ENCODE measurements at places on chromosomes 5 and 9.

DNA sequence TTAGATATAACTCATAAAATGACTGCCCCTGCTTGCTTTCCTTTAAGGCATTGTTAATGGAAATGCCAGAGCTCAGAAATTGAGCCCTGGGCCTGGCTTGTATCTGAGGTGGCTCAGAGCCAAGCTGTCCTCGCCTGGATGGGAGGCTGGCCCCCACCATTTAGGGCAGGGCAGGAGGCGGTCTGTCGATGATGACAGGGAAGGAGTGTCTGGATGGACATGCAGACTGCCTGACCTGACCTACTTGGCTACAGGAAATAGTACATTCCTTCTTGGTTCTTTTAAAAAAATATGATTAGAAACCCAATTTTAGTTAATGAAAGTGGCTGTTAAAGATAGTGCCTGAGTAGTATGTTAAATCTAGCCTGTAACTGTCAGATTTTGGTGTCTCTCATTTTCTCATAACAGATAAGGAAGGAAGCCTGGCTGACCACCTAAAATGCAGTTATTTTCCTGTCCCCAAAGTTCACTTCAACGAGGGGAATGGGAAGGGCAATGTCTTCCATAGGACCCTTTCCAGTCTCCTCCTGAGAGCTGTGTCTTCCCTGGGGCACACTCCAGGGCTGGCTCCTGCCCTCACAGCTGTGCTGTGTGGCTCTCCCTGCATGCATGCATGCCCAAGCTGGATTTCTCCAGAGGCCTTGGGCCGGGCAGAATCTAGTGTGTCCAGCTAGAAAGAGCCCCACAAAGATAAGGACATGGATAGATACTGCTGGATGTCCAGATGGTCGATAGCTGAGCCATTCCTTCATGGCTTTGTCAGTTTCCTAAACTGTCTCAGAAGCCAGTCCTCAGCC, 42.3 kb downstream of the MACROH2A1 start:
- no peak for DNase-seq

GRCh38 chr9:110126986-110127864, 80.7 kb downstream of the C9orf152 start:
- no peak for DNase-seq

DNA sequence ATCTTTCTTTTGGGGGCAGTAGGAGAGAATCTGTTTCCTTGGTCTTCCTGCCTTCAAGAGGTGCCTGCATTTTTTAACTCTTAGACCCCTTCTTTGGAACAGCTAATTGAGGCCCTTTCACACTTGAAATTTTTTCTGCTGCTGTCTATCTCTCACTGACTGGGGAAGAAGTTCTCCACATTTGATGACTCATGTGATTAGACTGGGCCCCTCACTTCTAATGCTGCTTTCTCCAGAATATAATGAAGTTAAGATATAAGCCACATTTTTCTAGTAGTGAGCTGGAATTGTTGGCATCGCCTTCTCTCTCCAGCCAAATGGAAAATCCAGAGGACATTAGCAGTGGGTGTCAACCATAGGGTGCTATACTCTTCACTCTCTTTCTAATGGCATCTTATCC, 12.4 kb downstream of the ZNF474 start:
- DNase-seq, result no peak

- DNase-seq, result no peak
These were observed 393.8 kb upstream of the SLC30A5 start for GRCh38 chr5:68699966-68700365.

DNA sequence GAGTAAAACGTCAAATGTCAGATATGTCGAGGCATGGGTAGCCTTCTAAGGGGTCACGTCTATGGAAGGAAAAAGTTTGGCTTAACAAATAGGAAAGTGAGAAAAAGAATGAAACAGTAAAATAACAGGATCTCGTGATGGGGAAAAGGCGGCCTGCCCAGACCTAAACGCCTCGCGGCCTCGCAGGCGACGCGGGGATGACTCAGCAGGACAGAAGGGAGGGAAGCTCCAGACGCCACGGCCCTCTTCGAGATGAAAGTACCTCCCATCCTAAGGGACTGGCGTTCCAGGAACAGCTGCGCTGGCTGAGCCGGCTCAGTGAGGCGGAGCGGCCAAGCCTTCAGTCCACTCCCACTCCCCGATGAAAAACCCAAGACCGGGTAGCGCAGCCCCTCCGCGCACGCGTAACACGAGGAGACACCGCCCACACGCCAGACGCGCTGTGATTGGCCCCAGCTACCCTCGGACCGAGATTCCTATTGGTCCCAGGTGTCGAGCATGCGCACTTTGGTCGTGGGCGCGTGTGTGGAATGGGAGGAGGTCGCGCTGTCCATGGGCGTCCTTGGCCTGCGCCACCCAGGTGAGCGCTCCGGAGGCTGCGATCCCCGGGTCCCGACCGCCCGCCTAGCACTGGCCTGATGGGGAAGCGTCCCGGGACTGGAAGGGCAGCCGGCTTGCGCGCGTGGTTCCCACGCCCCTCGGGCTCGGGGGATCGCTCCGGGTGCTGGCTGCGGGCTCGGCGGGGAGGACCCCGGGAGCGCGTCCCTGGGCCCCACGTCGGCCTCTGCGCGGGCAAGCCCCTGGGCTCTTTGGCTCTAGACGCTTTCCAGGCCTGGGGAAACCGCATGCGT, 588.5 kb downstream of the MTRR start:
- DNase-seq, result peak; percentile 86

GRCh38 chr5:87182649-87183048, 85.0 kb upstream of the RASA1 start:
- no peak for DNase-seq

GRCh38 chr9:86308687-86309086, 26.3 kb upstream of the ISCA1 start:
- no peak for DNase-seq

GRCh38 chr5:4511996-4512656, 628.0 kb upstream of the ADAMTS16 start:
- peak; percentile 17 for DNase-seq

- no peak for DNase-seq
These were observed 94.6 kb upstream of the DMRT1 start for GRCh38 chr9:746661-747434.

GRCh38 chr9:37412431-37413151, 9.9 kb upstream of the GRHPR start:
- no peak for DNase-seq

DNA sequence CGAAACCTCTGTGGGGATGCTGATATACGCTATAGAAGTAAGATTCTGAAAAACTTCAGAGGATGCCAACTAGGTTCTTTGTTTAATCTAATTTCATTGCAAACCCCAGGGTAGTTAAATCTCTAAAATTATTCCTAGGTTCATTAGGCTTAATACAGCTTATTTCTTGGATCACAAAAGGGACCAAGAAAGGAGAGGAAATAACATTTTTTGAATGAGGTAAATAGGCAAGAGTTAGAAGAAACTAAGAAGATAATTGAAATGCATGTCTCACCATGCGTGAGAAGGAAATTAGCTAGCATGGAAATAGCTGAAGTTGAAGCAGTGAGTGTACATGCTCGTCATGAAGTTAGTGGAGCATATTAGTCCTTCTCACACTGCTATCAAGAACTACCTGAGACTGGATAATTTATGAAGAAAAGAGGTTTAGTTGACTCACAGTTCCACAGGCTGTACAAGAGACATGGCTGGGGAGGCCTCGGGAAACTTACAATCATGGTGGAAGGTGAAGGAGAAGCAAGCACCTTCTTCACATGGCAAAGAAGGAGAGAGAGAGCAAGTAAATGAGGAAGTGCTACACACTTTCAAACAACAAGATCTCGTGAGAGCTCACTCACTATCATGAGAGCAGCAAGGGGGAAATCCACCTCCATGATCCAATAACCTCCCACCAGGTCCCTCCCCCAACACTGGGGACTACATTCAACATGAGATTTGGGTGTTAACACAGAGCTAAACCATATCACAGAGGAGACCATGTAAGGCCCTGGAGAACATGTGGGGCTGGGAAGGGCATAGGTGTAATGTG, 125.1 kb upstream of the OSMR start:
- no peak for DNase-seq

DNA sequence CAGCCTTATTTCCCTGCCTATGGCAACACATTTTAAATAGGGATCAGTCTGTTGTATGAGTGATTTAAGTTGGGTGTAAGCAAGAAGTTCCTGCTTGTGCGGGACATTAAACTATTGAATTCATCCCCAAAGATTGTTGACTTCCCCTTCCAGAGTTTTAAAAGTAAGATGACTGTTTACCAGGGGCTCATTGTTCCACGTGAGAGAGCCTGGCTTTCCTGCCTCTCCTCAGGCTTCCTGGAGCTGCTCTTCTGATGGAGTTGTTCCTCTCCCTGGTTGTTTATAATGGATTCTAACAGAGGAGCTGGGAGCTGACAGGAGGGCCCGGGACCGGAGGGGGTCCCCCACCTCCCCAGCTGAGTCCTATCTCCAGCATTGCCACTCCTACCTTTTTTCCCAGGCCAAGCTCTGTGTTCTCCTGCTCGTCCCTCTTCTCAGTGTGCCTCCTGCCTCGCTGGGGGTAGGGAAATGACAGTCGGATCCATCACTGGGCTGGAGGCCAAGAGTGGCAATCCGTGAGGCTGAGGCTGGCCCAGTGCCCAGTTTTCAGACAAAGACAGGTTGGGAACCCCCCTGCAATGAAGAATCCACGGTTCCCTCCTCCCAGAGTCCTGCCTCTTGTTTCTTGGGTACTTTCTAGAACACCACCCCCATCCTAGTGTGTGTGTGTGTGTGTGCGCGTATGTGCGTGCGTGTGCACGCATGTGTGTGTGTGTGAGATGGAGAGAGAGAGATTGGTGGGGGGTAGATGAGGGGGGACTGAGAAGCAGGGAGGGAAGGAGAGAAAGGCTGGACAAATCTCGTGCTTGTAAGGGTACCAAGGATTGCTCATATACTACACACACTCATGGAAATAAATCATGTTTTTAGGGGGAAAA, 123.7 kb upstream of the NFIB start:
- peak; percentile 92 for DNase-seq

DNA sequence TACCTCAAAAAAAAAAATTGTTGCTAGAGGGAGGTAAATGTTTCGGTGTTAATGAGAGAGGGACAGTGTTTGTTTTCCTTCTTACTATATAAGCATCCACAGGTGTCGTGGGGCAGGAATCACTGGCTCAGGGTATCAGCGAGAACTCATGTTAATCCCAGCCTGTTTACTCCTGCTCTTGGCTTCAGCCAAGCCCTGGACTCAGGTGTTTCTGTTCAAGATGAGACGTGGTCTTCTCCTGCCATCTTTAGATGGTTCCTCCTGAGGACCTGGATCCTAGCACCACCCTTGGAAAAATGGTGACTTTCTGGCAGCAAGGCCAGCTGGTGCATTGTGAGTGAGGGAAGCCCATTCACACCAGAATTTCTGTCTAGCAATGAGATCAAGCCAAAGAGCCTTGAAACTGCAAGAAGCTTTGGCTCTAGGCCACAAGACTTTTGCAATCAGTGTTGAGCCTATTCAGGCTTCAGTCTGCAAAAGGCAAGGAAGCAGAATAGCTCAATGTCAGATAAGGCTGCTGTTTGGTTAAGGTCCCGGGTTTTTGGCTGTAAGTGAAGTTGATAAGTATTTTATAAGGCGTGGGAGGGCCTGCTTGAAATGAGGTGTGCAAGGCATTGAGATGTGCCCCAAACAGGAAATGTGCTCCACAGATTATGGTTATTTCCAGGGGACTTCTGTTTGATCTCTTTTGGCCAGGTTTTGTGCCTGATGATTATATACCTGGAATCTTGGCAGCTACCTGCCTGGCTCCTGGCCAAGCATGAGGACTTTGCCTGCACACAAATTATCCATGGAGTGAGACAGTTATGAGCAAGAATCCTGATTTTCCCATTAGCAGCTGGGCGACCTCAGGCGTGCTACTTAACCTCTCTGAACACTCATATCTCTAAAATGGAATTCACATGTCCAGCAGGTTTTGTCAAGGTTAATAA, 99.8 kb downstream of the TENT4A start:
- no peak for DNase-seq

DNA sequence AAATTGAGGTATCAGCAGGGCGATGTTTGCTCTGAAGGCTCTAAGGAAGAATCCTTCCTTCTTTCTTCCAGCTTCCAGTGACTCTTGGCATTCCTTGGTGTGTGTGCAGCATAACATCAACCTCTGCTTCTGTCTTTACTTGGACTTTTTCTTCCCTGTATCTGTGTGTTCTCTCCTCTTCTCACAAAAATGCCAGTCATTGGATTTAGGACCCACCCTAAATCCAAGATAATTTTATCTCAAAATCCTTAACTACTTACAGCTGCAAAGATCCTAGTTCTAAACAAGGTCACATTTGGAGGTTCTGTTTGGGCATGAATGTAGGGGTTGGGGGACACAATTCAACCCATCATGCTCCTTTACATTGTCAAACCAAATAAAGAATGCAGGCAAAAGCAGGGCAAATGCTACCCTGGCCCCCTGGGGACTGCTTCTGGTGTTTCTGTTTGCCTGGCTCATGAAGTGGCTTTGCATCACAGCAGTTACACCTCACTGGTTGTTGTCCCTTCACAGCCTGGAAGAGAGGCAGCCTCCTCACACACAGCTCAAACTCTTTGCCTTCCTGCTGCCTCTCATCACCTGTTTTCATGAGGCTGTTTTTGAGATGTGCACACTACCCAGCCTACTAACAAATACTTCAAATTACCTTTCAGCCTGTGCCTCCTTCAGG, 64.8 kb upstream of the PLCXD3 start:
- DNase-seq, result no peak

DNA sequence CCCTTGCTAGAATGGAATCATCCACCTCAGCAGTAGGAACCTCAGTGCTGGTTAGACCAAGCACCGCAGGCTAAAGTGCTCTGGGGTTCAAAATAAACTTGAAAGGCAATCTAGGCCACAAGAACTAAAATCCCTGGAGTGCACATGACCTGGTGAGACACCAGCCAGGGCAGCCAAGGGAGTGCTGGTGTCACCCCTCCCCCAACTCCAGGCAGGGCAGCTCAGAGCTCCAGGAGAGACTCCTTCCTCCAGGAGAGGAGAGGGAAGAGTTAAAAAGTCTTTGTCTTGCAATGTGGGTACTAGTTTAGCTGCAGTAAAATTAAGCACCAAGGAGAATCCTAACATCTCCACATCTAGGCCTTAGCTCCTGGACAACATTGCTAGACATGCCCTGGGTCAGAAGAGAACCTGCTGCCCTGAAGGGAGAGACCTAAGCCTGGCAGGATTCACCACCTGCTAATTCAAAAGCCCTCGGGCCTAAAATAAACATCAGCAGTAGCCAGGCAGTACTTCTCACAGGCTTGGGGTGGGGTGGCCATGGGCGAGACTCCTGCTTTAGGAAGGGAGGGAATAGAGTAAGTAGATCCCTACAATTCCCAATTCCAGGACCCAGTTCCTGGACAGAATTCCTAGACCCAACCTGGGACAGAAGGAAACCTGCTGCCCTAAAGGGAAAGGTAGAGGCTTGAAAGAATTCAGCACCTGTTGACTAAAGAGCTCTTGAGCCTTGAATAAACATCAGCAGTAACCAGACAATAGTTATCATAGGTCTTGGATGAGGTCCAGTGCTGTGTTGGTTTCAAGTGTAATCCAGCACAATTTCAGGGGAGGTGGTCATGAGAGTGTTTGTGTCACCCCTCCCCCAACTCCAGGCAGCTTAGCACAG, 25.8 kb downstream of the UGT3A2 start:
- DNase-seq, result peak; percentile 88

DNA sequence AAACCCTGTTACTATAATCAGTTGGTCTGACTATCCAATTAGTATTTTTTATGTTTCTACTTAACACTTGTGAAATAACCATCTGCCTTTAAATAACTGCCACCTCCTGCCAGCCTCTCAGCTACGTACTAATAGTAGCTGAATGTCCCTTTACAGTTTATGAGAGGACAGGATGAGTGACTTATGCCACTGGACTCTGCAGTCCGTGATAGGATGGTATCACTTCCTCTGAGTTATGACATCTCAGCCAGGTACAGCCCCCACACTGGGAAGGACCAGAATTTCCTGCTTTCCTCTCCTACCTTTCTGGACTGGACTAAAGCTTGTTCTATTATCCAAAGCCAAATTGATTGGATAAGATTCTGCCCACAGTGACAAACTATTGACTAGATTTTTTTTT, 102.9 kb downstream of the ZFAND5 start:
- DNase-seq, result no peak
